CMK (cell line): ENCODE measurements at places on chromosomes 11 and 22.

DNA sequence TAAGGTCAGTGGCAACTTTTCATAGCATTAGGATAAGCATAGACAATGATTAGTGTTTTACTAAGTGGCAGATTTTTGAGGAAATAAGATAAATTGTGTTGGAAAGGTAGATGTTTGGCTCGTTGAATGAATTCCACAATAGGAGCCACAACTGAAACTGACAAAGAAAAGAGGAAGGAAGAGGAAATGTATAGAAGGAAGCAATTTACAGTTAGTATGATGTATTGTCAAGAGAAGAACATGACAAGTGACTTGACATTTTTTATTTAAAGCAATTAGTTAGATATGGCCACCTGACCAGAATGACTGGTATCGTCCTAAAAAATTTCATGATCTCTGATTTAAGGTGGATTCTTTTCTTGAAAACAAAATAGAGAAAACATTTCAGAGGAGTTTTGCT is 3.1 kb upstream of the RAG2 start:
- no peak for DNase-seq

DNA sequence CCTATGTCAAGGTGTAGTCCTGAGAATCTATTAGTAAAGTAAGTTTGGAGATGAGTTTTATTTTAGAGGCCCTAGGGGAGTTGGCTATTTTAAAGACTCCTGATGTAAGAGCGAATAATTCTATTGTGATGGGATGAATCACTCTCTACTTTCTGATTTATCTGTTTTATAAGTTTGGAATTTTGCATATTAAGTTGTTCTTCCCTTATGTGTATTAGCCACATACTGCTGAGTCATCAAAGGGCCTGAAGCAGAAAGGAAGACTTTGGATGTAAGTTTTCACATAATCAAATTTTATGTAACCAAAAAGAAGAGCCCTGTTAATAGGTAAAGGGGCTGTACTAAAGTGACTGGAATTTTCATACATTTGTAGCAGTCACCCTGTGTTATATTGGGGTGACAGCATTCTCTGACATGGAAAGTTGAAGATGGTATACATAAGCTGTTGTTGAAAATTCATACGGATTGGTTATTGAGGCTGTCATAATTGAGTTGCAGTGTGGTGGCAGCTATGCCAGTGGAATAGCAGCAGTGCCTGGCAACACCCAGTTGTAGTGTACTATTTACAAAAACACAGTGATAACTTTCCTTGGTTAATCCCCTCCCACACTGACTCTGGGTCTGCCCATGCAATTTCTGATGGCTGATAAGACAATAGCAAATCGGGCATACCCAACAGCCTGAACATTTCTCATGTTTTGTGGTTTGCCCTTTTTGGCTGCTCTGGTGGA is 90.6 kb upstream of the NTM start:
- DNase-seq = no peak

DNA sequence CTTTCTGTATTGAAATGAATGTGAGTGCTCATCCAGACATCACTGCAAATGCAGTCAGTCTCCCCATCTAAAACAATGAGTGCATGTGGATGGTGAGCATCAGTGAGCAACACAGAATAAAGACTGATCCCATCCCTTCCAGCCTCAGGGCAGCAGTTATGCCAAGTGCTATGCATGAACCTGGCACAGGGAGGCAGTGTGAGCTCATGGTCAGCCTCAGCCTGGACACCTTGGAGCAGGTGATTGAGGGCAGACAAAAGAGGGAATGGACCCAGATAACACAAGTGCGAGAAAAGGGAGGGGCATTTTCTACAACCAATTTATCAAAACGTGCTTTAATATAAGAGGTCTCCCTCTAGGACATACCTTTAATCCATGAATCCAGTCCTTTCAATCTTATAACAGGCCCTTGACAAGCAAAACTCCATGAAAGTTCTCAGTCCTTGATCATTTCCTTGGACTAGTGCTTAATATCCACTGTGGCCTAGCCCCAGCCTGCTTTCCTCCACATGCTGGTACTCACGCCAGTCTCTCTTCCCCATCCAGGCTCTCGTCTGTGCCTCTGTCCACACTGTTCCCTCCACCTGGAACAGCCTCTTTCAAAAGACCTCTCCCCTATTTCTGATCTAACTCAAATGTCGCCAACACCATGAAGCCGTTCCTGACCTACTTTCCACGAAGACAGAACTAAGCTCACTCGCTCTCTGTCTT is 50.5 kb upstream of the LRRC55 start:
- DNase-seq = no peak

DNA sequence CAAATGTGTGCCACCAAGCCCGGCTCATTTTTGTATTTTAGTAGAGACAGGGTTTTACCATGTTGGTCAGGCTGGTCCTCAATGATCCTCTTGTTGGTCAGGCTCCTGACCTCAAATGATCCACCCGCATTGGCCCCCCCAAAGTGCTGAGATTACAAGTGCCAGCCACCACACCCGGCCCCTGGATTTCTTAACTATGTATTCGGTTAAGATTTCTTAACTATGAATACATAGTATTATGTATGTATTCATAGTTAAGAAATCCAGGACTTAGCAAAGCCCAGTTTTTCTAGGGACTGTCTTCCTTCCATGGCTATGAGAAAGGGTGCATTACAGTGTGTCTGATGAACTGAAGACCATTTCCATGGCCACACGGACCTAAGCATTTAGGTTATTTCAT is 1.7 kb downstream of the C11orf91 start:
- DNase-seq = no peak

DNA sequence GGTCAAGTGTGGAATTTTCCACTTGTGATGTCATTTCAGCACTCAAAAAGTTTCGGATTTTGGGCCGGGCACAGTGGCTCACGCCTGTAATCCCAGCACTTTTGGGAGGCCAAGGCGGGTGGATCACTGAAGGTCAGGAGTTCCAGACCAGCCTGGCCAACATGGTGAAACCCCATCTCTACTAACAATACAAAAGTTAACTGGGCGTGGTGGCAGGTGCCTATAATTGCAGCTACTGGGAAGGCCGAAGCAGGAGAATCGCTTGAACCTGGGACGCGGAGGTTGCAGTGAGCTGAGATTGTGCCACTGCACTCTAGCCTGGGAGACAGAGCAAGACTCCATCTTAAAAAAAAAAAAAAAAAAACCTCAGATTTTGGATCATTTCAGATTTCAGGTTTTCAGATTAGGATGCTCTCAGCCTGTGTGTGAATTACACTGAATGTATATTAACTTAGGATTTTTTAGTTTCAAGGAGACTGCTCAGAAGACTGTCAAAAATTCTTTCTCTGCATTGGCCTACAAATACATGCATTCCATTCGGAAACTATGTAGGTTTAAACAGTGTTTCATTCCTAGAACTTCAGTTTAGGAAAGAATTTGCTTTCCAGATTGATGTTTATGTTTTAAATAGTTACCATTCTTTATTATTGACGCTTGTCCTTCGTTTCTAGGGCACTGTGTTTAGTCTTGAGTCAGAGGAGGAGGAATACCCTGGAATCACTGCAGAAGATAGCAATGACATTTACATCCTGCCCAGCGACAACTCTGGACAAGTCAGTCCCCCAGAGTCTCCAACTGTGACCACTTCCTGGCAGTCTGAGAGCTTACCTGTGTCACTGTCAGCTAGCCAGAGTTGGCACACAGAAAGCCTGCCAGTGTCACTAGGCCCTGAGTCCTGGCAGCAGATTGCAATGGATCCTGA is 48.0 kb downstream of the BID start:
- no peak for DNase-seq

DNA sequence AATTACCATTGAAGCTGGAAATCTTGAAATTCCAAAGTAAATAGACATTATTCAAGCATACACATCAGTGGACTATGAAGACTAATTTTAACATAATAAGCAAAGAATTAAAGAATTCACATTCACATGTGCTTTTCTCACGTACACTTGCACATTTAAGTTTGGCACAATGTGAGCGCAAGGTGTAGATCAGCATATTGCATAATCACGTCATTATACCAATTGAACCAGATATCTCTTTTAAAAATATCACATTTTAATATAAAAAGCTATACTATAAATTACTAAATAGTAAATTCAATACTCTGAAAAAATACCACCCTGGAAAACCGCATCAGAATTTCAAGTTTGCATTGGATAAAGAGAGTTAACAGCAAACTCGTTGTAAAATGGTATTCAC is 60.7 kb downstream of the SESN3 start:
- DNase-seq = no peak

DNA sequence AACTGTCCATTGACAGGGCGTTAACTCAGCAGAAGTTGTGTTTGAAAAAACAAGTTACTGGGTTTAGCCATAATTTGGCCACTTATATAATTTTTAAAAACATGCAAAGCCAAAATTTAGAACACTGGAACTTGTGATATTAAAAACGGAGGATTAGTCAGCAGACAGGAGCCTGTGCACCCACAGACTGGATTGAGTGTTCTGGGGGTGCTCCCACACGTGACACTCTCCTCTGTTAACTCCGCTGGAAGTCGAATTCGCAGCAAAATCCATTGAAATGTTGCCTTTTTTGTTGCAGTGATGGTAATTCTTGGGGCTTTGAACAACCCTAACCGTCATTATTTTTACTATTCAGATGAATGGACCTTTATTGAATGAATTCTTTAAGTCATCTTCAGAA is 269.8 kb downstream of the DDX10 start:
- DNase-seq = no peak

DNA sequence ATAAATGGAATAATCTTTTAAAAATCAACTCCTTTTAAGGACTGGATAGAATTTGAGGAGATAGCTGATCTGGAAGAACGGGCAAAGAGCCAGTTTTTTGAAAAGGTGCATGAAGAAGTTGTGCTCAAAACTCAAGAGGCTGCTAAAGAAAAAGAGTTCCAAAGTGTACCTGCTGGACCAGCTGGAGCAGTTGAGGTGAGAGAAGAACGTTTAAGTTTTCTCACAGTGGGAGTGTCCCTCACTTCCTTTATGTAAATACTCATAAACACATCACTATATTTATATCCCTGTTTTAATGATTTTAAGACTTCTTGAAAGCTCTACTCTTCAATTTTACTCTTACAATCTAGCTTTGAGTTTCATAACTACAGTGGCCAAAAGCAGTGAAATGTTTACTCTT is 11.7 kb upstream of the ANKRD42 start:
- DNase-seq = no peak

DNA sequence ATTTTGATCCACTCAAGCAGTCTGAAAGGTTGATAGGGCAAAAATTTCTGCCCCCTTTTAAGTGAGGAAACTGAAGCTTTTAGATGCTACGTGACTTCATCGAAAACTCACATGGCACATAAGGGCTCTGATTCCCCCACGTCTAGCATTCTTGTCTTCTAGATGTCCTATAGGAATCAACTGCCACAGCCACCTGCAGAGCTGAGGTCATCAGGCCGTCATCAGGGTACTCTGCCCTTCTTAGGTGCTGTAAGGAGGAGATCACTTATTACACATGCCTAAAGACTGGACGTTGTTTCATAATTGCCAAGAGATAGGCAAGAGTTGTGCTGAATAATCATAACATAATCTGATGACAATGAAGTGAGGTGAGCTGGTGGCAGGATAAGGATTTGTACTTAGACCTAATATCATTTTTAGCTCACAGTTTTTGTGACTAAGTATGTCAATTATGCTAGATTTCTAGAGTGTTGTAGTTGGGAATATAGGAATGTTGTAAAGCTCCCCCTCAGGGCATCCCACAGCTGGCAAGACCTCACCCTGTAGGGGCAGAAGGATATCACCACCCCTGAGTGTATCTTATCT is 349.4 kb downstream of the METTL15 start:
- DNase-seq = no peak

DNA sequence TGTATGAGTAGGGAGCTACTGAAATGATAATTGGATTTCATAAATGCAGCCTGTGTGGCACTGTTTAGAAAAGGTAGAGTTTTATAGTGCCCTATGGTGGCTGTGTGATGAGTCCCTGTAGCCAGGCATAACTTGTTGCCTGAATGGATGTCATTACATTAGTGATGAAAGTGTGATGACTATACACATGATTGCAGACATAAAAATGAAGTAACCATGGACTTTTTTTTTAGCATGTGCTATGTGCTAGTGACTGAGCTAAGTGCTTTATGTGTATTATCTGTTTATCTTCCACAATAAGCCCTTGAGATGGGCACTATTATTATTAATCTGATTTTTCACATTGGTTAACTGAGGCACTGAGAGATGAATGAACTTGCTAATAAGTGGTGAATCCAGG is 13.5 kb upstream of the GRAMD1B start:
- DNase-seq = no peak

DNA sequence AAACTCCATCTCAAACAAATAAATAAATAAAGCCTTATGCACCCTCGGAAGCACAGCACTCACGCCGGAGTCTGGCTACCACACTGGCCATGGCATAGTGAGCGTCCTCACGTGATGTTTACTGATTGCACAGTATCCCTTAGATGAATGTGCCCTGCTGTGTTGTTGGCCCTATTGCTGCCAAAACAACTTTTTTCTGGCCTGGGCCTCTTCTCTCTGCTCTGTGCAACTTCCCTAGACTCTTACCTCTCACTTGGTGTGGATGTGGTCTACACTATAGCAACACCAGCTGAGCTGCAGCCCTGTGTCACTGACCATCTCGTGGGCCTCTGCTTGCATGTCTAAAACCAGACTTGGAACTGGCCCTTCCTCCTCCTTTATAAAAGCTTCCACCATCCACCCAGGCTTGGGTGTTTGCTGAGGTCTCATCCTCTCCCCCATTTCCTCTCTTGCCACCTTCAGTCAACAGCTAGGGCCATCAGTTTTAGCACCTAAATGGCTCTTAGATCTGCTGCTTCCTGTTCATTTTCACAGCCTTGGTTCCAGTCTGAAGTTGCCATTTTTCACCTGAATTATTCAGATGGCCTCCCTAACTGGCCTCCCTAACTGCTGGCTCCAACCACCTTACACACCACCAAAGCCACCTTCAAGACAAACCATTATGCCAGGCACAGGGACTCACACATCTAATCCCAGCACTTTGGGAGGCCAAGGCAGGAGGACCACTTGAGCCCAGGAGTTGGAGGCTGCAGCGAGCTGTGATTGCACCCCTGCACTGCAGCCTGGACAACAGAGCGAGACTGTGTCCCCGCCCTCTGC is 9.2 kb downstream of the ZNF74 start:
- no peak for DNase-seq

DNA sequence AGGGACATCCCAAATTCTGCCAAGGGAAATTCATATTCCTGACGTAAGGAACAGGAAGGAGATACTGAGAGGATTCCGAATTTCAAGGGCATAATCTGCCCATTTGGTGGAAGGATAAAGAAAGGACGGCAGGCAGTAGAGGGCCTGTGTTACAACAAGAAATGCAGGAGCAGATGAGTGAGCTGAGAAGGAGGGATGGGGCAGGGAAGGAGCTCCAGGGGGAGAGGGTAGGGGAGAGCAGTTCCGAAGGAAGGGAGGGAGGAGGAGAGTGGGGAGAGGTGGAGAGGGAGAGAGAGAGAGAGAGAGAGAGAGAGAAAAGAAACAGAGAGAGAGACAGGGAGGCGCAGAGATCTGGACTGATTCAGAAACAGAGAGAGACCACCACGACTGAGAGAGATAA is 843 bp downstream of the OPCML start:
- no peak for DNase-seq
